Breast epithelium (tissue), 4 donors: ENCODE measurements at places on chromosomes 1 and 21. TPM values are rescaled to one million over a fixed set of nuclear protein-coding genes. Genes with fewer than 3 reads are reported as not detected.

- DNase-seq: no peak
These were observed 310.6 kb downstream of the LRRIQ3 start for GRCh38 chr1:73887412-73887811.

GRCh38 chr1:172997941-172998361 lies 52.8 kb downstream of the TNFSF18 start:
- DNase-seq: no peak

GRCh38 chr1:200258447-200259375 lies 151.1 kb downstream of the ZNF281 start:
- no peak for DNase-seq

GRCh38 chr1:1294250-1294890 lies 13.4 kb downstream of the ACAP3 start:
- no peak for DNase-seq

DNA sequence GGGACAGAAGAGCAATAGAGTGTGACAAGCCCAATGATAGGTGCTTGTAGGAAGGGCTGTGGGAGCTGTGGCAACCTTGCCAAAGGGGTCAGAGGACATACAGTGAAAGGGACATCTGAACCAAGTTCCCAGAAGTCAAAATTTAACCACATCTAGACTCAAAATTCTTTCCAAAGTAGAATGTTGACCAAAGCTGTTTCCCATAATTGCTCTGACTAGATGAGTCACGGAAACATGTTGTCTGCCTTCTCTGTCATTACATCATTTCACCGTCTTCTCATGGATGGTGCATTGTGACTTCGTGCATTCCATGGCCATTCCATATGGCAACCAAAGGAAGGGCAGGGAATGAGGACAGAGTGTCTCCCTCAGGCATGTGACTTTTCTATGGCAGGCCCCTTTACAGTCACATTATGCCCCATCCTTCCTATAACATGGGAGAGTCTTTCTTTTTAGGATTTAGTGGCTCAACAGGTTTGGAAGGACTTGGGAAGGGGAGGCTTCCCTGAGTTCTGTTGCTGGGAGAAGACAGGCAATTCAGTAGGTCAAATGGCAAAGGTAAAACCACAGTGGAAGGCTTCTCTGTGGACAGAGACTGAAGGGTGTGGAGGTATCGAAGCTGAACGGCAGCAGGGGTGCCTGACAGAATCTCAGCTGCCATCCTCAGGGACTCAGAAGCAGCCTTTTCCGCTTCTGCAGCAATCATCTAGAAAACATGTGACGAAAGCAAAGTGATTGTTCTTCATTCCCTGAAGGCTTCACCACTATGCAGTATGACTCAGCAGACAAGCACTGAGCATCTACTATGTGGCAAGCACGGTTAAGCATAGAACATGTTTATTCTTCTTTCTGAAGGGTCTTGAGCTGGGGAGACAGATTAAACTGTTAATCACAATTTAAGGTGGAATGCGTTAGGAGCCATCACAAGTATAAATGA lies 24.7 kb downstream of the NPHS2 start:
- DNase-seq: no peak

DNA sequence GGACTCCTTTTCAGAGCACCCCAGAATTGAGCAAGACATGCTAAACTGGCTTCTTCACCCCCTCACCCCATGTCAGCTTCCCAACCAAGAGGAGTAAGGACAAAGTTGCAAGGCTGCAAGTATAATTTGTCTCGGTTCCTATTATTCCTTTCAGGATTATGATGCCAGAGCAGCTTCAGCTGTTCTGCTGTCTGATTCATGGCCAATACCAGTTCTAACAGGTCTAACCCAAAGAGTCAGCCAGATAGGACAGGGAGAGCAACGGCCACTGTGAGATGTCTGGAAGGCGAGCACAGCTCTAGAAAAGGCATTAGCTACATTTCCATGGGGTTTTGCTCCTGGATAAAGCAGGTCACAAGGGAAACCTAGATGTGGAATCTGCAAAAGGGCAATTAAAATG lies 53.3 kb upstream of the HOOK1 start:
- no peak for DNase-seq

DNA sequence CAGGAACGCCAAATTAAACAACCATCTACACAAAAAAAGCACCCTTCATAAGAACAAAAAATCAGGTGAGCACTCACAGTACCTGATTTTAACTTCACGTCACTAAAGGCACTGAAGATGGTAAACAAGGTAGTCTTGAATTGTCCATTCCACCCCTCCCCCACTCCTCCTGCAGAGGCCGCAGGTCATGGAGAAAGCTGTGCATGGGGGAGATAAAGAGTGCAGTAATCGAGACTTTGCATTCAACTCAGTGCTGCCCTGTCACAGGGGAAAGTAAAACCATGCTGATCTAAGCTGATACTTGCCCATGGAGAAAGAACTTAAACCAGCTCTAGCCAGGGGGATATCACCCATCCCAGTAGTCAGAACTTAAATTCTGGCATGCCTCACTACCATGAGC lies 61.4 kb upstream of the LRIF1 start:
- DNase-seq: no peak

DNA sequence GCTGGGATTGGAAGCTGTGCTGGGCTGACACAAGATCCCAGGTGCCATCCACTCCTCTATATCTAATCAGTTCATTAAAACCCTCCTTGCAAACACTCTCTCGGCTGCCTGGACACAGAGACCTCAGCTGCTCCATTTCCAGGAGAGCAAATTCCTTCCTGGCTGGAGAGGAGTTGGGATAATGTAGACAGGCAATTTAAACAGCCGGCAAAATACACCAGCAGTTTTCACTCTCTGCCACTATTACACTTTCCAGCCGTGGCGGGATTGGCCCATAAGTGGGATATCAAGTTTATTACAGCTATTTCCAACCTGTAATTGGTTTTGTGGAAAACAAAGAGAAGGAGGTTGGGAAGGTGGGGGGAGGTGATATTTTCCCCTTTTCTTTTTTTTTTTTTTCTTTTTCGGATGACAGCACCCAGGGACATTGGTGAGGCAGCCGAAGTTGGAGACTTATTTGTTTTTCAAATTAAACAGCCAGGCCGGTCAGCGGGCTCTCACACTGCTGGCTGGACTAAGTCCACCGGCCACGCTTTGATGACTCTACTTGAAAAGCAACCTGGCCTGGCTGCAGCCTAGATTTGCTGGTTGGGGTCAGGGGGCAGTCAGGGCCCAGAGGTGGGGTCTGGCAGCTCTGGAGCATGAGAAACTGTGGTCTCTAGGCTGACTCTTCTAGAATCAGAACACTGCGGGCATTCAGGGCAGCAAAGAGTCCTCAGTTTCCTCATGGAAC lies 177.4 kb downstream of the IGSF21 start:
- no peak for DNase-seq

DNA sequence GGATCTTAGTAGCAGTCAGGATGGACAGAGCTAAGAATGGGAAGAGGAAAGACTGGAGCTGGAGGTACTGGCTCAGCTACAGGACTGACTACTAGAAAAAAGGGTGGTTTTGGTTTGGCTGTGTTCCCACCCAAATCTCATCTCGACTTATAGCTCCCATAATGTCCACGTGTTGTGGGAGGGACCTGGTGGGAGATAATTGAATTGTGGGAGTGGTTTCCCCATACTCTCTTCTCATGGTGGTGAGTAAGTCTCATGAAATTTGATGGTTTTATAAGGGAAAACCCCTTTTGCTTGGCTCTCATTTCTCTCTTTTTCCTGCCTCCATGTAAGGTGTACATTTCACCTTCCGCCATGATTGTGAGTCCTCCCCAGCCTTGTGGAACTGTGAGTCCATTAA lies 466.5 kb upstream of the DEPDC1 start:
- no peak for DNase-seq

- no peak for DNase-seq
These were observed 56.4 kb downstream of the SPATA17 start for GRCh38 chr1:217687511-217687910.

DNA sequence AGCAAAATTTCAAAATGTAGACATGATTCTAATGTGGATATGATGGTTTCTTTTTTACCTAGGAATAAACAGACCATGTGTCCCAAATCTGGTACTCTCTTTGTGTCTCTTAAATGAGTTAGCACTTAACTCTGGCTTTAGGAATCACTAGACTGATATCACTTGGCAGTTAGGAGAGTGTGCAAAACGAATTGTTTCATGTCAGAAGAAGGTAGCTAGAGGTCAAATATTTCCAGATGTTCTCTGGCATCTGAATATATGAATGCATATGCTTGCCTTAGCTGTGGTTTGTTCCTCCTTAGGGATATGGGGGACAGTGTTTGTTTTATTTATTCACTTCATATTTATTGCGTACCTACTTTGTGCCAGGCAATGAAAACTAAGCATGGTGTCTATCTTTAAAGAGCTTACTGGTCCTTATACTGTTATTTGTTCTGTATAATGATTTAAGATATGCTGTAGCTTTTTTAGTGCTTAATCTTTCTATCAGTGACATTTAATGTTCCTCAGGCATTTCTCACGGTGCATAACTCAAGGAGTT lies 65.2 kb downstream of the LRRC8C start:
- no peak for DNase-seq

DNA sequence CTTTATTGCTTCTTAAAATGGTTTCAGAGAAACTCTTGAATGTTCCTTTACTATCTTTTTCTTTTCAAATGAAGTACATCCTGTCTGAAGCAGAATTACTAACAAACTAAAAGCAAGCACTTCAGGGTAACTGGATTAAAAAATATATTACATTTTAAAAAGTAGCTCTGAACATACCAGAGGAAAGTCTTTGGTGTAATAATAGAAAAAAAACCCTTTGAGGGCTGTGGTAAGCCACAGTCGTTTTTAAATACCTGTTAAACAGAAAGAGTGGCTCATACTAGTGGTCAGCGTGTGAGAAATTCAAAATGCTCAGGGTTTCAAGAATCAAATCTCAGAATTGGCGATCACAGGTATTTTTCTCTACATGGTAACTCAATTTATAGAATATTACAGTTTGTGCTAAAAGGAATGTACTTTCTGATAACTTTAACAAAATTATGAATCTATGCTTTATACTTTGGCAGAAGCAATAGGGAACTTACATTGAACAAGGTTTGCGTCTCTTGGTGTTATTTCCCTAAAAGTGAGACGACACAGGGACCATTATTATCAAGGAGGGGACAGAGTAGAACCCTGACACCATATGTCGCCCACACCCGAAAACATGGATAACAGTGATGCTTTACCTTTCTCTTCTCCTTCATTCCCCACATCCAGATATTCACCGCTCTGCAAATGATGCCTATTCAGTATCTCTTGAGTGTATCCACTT lies 97.0 kb upstream of the DPH5 start:
- no peak for DNase-seq

- DNase-seq: no peak
These were observed 147.7 kb downstream of the FAF1 start for GRCh38 chr1:50812346-50812745.

DNA sequence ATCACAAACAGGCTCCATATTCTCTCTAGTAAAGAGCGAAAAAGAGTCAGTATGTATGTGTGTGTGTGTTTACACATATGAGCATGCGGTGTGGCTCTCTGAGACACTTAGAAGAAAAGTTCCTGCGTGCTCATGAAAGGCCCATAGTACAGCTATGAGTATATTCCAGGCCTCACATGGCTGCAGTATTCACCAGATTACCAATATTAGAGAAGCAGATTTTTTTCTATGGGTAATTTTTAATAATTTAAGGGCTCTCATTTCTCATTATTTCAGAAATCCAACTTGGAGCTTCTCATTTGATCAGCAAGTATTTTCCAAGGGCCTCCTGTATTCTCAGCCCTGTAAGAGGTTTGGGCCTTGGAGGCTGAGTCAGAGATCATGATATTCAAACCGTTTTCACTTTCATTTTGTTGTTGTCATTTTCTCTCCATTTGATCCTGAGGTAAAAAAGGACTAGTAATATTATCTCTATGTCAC lies 232.9 kb upstream of the SGIP1 start:
- DNase-seq: no peak

DNA sequence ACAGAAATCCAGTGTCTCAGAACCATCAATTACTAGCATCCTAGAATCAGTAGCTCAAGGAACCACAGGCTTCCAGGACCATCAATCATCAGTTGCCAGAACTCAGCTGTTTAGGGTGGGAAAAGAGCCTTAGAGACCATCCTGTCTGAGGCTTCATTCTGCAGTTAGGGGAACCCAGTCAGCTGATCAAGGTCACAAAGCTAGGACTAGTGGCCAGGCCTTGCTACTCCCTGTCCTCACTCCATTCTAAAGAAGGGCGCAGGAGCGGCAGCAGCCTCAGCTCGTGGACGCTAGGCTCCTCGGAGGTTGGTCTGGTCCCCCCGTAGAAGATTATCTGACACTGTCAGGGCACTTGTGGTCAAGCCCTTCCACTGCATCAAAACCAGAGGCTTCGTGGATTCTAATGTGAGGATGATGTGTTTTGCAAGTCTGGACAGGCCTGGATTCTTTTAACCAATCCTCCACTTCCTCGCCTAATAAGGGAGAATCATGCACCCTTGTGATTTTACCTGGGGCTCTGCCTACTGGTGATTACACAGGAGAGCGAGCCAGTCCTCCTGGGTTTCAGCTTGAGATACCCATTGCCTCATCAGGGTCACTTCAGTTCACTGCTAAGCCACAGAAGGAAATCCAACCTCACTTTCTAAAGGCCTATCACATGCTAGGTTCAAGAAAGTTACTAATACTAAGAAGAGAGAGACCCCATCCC lies 41.7 kb upstream of the IFFO2 start:
- DNase-seq: peak; percentile 89

- DNase-seq: no peak
These were observed 38.2 kb downstream of the ACTN2 start for GRCh38 chr1:236724506-236724905.

- DNase-seq: no peak
These were observed 26.8 kb upstream of the CNN3 start for GRCh38 chr1:94953746-94954145.

GRCh38 chr1:28197682-28198415 lies 21.4 kb upstream of the PTAFR start:
- DNase-seq: no peak

DNA sequence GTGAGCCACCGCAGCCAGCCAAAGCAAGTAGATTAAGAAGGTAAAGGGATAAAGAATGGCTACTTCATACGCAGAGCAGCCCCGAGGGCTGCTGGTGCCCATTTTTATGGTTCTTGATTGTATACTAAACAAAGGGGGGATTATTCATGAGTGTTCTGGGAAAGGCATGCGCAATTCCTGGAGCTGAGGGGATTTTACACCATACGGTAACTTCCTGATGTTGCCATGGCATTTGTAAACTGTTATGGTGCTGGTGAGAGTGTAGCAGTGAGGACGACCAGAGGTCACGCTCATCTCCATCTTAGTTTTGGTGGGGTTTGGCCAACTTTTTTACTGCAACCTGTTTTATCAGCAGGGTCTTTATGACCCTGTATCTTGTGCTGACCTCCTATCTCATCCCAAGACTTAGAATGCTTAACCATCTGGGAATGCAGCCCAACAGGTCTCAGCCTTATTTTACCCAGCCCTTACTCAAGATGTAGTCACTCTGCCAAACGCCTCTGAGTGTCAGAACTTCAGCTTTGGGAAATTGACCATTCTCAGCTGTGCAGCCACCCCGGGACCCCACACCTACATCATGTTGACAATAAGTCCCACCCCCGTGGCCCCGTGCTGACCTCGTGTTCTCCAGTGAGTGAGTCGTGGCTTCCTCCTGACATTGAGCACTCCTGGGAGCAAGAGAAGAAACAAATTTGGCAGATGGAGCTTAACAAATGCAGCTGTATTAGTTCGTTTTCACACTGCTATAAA lies 149.4 kb upstream of the COL6A1 start:
- no peak for DNase-seq

The SLC2A5 gene
- 2.7 TPM for total RNA-seq

The ANGPTL3 gene
- not detected for total RNA-seq

The ERICH3 gene
- total RNA-seq: 0.29 TPM

The DMRTA2 gene
- total RNA-seq: 0.16 TPM

The TINAGL1 gene
- total RNA-seq: 187 TPM
